ENCODE measurements at places on chromosomes 4 and X.

- DNase-seq = no peak
These were observed 180.5 kb upstream of the RBPJ start for GRCh38 chr4:26140150-26140898.

DNA sequence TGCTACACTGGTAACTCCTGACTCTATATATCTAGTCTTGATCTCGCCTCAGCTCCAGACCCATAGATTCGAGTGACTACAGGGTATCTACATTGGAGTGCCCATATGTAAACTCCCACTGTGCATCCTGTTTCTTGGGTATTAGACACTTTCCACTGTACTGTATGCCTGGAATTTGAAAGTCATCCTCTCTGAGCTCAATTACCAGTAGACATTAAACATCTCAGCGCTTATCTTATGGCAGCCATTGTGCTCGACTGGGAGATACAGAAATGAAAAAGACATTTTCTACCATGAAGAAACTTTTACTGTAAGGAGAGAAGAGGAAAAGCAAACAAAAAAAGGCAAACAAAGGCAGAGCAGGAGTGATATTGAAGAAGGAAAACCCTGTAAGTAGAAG is 151.9 kb upstream of the JADE1 start:
- no peak for DNase-seq

- DNase-seq = no peak
These were observed 117.8 kb upstream of the NKX1-1 start for GRCh38 chr4:1523907-1524636.

DNA sequence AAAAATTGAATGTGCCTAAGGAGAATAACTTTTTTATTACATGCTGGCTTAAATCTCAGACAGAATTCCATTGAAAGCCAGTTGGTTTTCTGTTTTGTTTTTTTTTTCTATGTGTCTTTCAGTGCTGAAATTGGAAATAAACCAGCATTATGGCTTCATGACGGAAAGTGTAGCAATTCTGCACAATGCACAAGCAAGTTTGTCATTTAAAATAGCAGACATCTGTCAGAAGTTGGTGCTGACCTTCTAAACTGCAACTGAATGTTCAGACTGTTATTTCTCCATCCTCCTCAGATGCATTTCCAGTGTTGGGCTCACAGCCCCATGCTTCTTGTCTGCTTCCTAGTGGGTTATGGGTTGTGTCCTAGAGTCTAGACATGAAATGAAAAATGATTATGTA is 107.2 kb upstream of the LIMCH1 start:
- DNase-seq = no peak

GRCh38 chrX:22268706-22269105 is 4.0 kb upstream of the CBLL2 start:
- DNase-seq = no peak

- no peak for DNase-seq
These were observed 78.3 kb downstream of the CHIC2 start for GRCh38 chr4:53986062-53986461.

DNA sequence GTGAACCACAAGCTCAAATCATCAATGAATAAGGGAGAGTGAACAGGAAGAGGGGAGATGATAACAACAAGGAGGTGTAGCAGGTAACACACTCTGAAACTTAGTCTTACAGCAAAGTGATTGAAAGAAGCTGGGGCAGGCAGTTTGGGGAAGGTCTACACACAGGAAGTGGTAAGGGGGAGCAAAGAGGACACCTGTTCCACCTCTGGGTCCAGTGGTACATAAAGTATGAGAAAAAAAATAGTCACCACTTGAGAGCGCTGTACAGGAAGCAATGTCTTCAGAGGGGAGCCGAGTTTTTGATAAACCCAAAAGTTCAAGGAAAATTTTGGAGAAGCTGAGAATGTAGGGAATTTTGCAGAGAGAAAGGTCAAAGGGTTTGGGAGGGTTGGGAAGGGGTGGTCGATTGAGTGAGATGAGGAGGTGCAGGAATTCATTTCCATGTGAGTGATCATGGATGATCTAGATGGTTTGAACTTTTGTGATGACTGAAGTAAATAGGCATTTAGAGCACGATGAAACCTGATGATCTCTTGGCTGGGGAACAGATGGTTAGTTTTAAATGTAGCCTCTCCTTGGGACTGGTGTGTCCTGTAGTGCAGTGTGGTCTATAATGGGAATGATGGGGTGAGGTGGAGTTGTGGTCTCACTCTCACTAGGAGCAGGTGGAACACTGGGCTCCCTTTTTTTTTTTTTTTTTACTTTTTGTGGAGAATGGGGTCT is 142.0 kb downstream of the RBMX2 start:
- DNase-seq = no peak

DNA sequence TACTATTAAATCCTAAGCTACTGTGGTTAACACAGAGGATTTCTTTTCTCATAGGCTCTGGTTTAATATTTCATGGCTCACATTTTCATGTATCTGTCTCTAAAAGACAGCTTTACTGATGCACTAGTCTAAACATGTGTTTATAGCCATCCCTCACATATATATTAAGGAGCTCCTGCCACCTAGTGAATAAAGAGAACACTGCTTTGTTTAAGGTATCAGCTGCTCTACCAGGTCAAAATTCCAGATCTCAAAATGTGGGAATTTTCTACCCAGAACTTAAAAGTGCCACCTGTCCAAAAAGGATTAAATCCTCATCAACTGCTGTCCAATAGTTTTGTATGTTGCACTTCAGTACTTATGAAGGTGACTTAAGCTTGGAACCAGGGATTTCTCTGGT is 188.5 kb upstream of the TEX13C start:
- DNase-seq = no peak

GRCh38 chr4:176436293-176436973 is 116.7 kb downstream of the SPCS3 start:
- no peak for DNase-seq

DNA sequence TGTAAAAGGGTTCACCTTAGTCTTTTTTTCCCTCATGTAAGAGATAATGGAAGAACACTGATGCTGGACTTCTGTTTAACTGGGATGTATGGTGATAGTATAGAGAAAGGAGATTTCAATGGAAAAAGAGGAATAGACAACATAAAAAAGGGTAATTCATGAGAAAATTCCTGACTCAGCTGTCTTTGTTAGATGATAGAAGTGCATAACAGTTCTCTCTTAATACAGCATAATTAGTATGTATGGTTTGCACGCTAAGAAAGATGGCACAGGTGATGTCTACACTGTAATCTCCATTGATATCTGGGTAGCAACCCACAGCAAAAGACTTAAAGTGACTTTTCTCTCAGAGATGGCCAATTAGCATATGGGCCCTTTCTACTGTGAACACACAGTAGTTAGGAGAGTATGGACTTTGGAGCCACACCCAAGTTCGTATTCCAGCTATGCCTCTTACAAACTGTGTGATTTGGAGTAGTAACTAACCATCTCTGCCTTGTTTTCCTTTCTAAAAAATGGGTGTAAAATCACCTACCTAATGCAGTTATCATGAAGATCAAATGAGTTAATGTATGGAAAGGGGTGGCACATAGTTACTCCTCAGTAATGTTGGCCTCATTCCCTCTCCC is 149.3 kb downstream of the PDE5A start:
- no peak for DNase-seq

GRCh38 chr4:95157596-95157995 is 391.2 kb downstream of the UNC5C start:
- DNase-seq = no peak

DNA sequence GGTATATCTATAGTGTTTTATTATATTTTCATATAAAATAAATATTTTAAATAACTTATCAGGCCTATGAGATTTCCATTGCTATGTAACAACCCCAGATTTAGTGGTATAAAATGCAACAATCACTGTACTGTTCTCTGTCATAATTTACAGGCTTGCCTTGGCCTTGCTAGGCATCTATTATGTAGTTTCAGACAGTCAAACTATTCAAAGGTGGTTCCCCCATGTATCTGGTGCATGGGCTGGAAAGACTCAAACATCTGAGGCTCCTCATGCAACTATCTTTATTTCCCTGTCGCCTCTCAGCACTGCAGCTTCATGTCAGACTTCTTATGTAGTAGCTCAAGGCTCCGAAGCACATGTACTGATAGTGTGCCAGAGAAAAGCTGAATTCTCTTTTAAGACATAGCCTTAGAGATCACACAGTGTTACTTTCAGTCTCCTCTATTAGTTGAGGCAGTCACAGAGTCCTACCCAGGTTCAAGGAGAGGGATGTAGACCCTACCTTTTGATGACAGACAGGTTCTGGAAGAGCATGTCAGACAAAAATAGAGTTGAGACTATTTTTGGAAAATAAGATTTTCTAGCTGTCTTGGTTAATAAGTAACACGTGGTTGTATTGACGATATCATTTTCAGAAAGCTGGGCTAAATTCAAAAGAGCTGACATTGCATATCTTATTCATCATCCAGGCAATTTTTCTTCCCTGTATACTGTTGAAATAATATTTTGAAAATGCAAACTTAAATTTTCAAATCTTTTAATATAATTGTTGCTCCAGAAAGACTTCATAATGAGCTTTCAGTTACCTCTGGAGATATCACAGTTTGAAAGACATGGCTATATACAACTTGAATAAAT is 19.4 kb downstream of the MTTP start:
- no peak for DNase-seq

GRCh38 chrX:48703642-48704481 is 7.3 kb downstream of the SUV39H1 start:
- no peak for DNase-seq

- no peak for DNase-seq
These were observed 186.3 kb downstream of the PPP3CA start for GRCh38 chr4:101160792-101161592.

GRCh38 chrX:150731795-150732194 is 38.6 kb downstream of the MTMR1 start:
- DNase-seq = no peak

DNA sequence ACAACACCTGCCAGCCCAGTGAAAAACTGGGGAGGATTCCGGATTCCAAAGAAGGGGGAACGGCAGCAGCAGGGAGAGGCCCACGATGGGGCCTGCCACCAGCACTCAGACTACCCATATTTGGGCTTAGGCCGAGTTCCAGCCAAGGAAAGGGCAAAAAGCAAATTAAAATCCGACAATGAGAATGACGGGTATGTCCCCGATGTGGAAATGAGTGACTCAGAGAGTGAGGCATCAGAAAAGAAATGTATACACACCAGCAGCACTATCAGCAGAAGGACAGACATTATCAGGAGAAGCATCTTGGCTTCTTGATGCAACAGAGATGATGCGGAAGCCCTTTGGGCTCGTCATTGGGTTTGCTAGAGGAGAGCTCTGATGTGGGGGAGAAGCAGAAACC is 62.4 kb downstream of the JADE1 start:
- DNase-seq = no peak

DNA sequence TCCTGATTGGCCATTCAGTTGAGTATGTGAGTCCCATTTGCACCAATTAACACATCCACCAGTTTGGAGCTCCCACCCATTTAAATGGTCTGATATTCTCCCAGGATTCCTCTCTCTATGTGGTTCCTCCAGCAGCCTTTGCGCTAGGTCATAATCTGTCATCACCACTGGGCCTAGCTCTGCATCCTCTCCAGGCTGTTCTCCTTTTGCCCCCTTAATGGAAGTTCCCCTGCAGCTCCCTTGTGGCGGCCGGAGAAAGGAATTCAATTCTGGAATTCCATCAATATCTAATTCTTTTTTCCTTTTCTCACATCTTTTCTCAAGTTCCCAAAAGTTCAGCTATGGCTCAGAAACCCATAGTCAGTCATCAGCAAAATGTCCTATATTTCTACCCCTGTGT is 2184.4 kb upstream of the AGA start:
- DNase-seq = no peak

GRCh38 chrX:47723083-47723482 is 64.1 kb upstream of the UXT start:
- DNase-seq = no peak

- no peak for DNase-seq
These were observed 124.5 kb upstream of the PLAC1 start for GRCh38 chrX:134782796-134783195.

- DNase-seq = no peak
These were observed 476.4 kb downstream of the AFF2 start for GRCh38 chrX:148976571-148977400.

DNA sequence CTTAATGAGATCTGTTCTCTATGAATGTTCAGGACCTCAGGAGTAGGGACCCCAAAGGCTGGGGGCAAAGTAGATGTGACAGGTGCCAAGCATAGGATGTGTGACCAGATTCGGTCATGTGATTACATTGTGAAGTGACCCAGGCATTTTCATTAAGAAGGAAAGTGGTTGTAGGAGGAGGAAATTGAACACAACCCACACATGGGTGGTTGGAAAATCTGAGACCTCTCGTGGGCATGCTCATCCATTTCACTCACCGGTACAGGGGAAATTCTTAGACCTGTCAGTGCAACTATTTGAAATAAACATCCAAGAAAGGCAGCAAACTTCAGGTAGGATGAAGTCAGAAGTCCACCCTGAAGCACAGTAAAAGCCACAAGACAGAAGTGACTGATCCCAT is 43.5 kb upstream of the CD99 start:
- DNase-seq = no peak

GRCh38 chr4:52982946-52983340 is 120.8 kb downstream of the RASL11B start:
- no peak for DNase-seq

- no peak for DNase-seq
These were observed 357.1 kb downstream of the PDGFC start for GRCh38 chr4:156614536-156614935.

GRCh38 chr4:113553082-113553481 is 208.5 kb downstream of the CAMK2D start:
- DNase-seq = no peak

GRCh38 chr4:185640811-185641675 is 105.7 kb upstream of the PDLIM3 start:
- no peak for DNase-seq

- DNase-seq = no peak
These were observed 257.7 kb downstream of the ADAMTS3 start for GRCh38 chr4:72311291-72311690.

DNA sequence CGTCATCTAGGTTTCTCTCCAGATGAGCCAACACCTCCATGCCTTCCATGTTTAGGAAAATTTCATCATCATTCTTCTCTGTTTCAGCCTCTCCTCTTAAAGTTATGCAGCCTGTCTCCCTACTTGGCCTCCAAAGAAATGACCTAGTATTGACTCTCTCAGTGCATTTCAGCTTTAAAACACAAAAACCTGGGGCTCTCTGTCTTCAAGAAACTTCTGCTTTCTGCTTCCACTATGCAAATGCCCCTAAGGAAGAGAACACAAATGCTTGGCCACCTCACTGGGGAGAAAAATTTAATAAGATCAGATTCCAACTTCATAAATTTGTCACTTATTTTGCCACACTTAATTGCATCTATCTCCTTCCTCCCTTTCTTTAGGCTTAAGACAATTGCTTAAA is 93.3 kb downstream of the GPRIN3 start:
- DNase-seq = no peak

GRCh38 chr4:173169178-173169427 is 492 bp downstream of the GALNT7 start:
- no peak for DNase-seq

DNA sequence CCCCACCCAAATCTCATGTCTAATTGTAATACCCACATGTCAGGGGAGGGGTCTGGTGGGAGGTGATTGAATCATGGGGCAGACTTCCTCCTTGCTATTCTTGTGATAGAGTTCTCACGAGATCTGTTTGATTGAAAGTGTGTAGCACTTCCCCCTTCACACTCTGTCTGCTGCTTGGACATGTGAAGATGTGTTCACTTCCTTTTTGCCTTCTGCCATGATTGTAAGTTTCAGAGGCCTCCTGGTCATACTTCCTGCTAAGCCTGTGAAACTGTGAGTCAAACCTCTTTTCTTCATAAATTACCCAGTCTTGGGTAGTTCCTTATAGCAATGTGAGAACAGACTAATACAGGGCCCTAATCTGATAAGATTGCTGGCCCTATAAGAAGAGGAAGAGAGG is 1514.8 kb downstream of the RPA4 start:
- no peak for DNase-seq

Measured in left lobe of liver (tissue), 2 donors.